ENCODE measurements at places on chromosomes 6 and 20.

GRCh38 chr6:122681705-122682104 is 71.5 kb downstream of the PKIB start:
- no peak for DNase-seq

- DNase-seq = no peak
Measured at GRCh38 chr20:22285555-22285954, 298.8 kb downstream of the FOXA2 start.

DNA sequence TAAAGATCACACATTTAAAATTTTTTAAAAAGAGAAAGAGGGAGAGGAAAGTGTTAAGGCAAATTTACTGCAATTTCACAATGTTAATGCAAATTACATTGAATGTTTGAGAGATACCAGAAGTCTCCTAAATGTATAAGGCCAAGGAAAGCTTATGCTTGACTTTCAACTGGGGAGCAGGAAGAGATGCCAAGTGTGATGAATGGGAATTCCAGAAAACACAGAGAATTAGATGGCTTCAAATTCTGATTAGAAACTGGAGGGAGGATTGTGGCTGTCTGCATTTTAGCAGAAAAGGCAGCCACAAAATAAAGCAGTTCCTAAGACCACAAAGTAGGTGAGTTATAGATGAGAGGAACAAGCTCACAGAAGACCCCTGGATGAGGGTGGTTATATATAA is 328.3 kb upstream of the CITED2 start:
- DNase-seq = no peak

GRCh38 chr6:138467901-138468300 is 31.4 kb downstream of the NHSL1 start:
- DNase-seq = no peak

- no peak for DNase-seq
Measured at GRCh38 chr6:142443532-142443931, 141.7 kb downstream of the ADGRG6 start.

- no peak for DNase-seq
Measured at GRCh38 chr6:133337308-133337707, 96.2 kb downstream of the EYA4 start.

- no peak for DNase-seq
Measured at GRCh38 chr6:34349211-34349610, 43.3 kb downstream of the NUDT3 start.

DNA sequence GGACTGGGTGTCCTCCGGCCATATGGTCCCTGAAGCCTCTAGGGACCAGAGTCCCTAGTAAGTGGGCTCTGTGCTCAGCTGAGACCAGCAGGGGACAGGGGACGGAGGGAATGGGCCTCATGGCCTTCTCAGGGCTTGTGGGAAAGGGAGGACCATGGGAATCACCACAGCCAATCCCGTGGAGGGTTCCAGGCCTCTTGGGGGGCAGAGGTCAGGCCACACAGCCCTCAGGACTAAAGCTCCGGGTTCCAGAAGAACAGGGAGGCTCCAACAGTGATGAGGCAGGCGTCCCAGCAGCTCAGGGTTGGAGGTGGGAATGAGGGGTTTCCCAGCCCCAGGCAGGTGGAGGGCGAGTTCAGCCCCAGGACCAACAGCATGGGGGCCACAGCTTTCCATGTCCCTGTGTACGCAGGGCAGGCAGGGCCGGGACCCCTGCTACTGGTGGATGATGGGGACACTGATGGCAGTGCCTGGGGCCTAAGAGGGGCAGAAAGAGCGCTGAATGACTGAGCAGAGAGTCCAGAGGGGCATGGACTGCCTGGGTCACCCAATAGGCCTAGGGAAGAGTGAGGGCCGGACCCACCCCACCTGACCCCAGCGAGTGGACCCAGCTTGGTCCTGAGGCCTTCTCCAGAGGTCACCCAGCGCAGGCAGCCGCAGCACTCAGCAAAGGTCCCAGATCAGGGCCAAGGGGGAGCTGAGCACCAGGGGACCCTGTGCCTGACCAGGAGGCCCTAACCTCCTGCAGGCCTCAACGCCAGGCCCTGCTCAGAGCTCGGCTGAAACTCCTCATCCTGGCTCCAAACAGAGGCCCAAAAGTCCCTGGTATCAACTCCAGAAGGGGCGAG is 8.8 kb downstream of the MYL9 start:
- no peak for DNase-seq

DNA sequence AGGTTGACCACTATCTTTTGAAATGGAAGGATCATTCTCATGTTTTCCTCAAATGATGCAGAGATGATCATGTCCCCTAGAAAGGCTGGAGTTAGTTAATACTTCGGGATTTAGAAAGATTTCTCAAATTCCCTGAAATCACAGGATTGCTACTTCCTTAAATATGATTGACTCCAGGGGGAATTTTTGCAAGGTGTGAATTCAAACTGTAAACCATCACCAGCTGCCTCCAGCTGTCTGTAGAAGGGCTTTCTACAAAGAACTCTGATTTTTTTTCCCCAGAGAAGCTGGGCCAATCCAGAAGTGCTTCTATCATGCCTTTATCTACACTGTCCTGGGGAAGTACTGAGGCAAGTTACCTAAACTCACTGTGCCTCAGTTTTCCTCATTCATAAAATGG is 114.5 kb downstream of the EDN1 start:
- DNase-seq = no peak

DNA sequence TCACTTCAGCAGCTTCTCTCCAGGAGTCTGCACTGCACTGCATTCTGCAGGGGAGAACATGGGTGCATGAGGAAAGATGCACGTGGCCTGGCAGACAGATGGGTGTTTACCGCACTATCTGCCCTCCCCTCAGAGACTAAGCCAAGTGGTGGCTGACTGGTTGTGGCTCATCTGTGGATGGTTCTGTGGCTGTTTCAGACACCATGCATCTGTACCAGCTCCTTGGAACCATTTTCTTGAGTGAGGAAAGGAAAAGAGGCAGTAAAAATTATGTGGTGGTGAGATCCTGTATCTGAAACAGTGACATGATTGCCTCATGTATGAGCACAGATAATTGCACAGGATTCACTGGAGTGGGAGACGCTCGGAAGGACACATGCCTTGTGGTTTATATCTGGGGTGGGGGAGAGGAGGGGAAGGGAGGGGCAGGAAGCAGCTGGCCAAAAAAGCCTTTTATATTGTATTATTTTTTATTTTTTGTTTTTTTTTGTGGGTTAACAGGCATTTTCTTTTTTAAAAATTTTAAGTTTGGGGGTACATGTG is 161.7 kb downstream of the ERMARD start:
- no peak for DNase-seq

Data from GM04504 (cell line).